ENCODE measurements at places on chromosomes 6 and 20. TPM values are rescaled to one million over a fixed set of nuclear protein-coding genes. Genes with fewer than 3 reads are reported as not detected.

GRCh38 chr6:157879034-157879872 is 56.2 kb downstream of the SNX9 start:
- DNase-seq, result no peak

KIAA0408 gene
- total RNA-seq, result 0.25 TPM

DNA sequence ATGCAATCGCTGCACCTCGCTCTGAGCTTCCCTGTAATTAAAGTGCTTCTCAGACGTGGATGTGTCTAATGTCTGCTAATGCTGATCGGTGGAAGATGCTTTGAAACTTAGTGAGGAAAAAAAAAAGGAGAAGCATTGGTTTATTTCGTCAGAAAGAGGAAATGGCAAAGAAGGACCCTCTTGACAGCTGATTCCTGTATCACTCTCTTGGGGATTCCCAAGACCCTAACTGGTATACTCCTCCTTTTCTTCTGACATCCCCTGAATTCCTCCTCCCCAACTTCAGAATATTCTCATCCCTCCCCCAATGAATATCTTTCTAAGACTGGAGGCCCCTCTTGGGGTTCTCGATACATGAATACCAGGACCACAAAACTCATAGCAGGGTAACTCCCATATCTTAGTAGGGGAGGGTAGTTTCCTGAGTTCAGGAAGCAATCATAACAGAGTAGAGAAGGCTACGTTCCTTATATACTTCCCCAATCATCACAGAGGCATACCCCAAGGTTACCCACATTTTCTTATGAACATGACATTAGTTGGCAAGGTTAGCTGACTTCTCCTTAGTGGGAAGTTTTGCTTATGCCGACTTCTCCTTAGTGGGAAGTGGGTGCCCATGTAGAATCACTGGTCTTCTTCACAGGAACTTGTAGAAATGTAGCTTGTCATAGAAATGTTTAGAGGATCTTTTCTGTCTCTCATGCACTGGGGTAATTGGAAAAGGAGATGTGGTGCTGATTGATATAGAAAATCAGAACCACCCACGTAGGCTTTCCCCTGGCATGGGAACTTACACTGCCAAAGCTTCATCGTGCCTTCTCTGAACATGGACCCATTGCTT is 63.8 kb upstream of the ATXN1 start:
- no peak for DNase-seq

- no peak for DNase-seq
Measured at GRCh38 chr6:166333172-166333995, 9.0 kb downstream of the SFT2D1 start.

Data from mesothelial cell of epicardium (in vitro differentiated cells).